Kidney (tissue), 22 donors: ENCODE measurements at places on chromosomes 3 and 15. TPM values are rescaled to one million over a fixed set of nuclear protein-coding genes. Genes with fewer than 3 reads are reported as not detected.

DNA sequence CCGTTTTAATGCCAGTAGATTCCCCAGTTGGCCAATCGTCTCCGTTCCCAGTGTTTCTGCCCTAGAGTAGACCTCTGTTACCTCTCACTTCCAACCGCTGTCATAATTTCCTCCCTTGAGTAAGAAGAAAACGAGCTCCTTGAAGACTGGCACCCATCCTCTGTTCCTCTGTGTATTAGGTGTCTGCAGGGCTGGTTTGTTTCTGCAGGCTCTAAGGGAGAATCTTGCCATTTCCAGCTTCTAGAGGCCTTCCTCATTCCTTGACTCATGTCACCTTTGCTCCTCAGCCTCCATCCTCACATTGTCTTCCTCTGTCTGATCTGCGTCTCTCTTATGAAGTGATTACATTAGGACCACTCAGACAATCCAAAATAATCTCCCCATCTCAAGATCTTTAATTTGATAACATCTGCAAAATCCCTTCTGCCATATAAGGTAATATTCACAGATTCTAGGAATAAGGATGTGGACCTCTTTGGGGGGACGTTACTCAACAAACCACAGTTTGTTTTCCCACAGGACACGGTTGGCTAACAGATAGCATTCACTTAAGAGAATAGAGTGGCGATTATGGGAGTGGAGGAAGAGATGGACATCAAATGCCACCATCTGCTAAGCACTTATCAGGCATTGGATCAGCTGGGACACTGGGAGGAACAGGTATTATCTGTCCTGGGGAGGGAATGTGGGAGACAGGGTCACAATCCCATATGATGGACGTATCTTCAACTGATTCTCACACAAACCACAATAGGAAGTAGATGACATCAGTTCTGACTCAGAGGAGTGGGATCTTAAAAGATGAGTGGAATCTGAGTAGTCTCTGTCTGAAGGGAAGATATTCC is 17.1 kb downstream of the ARHGAP31 start:
- DNase-seq: no peak
- H3K27me3 ChIP-seq: no peaks in the 10 kb centered on the region
- no peaks in the 10 kb centered on the region for H3K4me1 ChIP-seq

DNA sequence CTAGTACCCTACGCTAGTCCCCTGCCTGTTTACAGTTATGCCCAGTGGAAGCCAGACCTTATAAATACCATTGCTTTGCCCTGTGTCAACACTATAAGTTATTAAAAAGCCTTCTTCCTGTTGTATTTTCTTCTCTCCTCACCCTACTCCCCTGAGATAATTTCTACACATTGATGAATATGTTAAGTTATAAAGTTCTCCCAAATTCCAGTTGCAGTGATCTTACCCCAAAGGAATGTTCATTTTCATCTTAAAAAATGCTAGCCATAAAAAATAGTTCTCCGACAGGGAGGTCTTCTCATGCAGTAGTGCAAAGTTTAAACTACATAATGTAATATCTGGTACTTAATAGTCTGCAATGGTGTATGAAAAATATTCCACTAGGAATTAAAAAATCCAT is 58.6 kb downstream of the MAP2K5 start:
- H3K27ac ChIP-seq: no peak overlapping the region
- H3K27me3 ChIP-seq: no peaks in the 10 kb centered on the region
- no peak overlapping the region for H3K4me3 ChIP-seq
- H3K4me1 ChIP-seq: no peaks in the 10 kb centered on the region
- no peaks in the 10 kb centered on the region for H3K36me3 ChIP-seq

GRCh38 chr15:76203346-76204108 is 107.7 kb downstream of the ETFA start:
- no peaks in the 10 kb centered on the region for H3K36me3 ChIP-seq
- no peak for DNase-seq
- H3K4me1 ChIP-seq: no peaks in the 10 kb centered on the region
- H3K27me3 ChIP-seq: no peaks in the 10 kb centered on the region
- H3K4me3 ChIP-seq: no peak overlapping the region
- no peak overlapping the region for H3K27ac ChIP-seq

GRCh38 chr15:68316061-68316804 is 38.7 kb downstream of the FEM1B start:
- no peak for DNase-seq
- no peaks in the 10 kb centered on the region for H3K4me1 ChIP-seq
- H3K27ac ChIP-seq: no peak overlapping the region

DNA sequence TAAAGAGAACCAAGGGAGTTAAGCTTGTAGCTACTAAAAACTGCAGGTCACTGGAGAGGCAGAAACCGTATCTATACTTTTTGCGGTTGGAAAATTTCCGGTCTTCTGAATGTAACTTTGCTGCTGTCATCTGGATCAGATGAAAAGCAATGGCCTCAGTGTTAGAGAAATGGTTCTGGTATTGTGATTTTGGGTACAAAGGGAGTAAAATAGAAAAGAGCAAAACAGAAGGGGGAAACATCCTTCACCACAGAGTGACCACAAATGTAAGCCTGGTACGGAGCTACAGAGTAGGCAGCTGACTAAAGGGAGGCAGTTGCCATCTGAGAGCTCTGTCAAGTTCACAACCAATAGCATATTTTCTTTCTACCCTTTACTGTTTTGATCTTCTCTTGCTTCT is 5.6 kb downstream of the CD96 start:
- no peaks in the 10 kb centered on the region for H3K4me1 ChIP-seq
- H3K27me3 ChIP-seq: no peaks in the 10 kb centered on the region

DNA sequence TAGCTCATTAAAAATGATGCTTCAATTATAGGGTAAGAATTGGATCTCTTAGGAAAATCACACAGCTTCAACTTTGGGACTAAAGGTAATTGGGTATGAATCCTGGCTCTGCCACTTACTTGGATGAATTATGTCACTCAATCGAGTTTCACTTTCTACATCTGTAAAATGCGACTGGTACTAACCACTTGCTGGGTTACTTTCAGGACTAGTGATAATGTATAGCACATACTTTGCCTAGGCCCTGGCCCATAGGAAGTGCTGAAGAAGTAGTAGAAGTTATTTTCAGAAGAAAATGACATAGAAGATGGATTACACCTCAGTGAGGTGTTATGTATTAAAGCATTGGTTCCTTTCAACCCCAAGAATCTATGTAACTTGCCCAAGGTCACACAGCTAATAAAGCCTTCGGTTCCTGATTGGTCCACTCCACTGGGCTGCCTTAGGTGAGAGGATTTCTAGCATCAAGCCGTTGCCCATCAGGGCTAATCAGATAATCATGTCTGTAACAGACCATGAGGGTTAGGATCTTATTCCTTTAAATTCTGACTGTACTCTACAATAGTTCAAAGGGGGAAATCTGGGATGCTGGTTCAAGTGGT is 29.4 kb upstream of the AP4E1 start:
- no peak for DNase-seq
- H3K4me1 ChIP-seq: peaks cover 13% of the 10 kb centered on the region
- no peaks in the 10 kb centered on the region for H3K36me3 ChIP-seq

GRCh38 chr3:69385723-69386555 is at the start of gene FRMD4B:
Gene FRMD4B (minus strand): TSS chr3:69386088. CDS start chr3:69385989, 99 bp downstream.
- H3K4me3 ChIP-seq: peak within 1 kb of the TSS; percentile 48
- peak; percentile 76 for DNase-seq
- H3K27me3 ChIP-seq: peaks cover 2% of the 10 kb centered on the region
- peak within 1 kb of the TSS; percentile 85 for H3K27ac ChIP-seq
- H3K36me3 ChIP-seq: no peaks in the 10 kb centered on the region
- H3K4me1 ChIP-seq: peaks cover 5% of the 10 kb centered on the region

- no peak overlapping the region for H3K4me3 ChIP-seq
- peaks cover 5% of the 10 kb centered on the region for H3K4me1 ChIP-seq
- DNase-seq: peak; percentile 87
Observed at GRCh38 chr15:70323111-70323851, 225.6 kb upstream of the TLE3 start.

DNA sequence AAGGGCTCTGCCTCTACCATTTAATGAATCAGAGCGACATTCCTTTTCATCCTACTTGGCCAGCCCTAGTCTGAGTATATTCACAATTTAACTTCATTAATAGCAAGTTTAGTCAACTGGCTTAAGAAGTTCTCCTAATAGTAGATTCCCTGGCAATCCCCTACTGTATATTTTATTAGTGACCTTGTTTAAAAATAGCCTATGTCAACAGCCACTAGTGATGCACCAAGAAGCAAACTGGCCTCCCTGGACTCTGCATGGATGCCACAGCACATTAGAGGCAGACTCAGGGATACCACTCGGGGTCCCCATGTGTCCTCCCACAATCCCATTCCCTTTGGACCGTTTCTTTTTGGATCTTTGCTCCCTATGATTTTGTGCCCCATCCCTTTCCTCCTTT is 83.6 kb downstream of the THSD4 start:
- H3K27me3 ChIP-seq: no peaks in the 10 kb centered on the region
- peaks cover 3% of the 10 kb centered on the region for H3K4me1 ChIP-seq
- H3K36me3 ChIP-seq: no peaks in the 10 kb centered on the region
- H3K27ac ChIP-seq: no peak overlapping the region
- H3K4me3 ChIP-seq: no peak overlapping the region

GRCh38 chr15:51119120-51119519 is 24.4 kb upstream of the TNFAIP8L3 start:
- H3K27ac ChIP-seq: no peak overlapping the region
- H3K36me3 ChIP-seq: no peaks in the 10 kb centered on the region
- no peak for DNase-seq
- H3K27me3 ChIP-seq: no peaks in the 10 kb centered on the region
- no peaks in the 10 kb centered on the region for H3K4me1 ChIP-seq

The CCRL2 gene
- total RNA-seq: 2.8 TPM

The ACY1 gene
- total RNA-seq: 68.1 TPM

The SUCNR1 gene
- total RNA-seq: 7.3 TPM

The CCDC12 gene
- 59.7 TPM for total RNA-seq

The LPP gene
- 233 TPM for total RNA-seq

The GOLGA6L7 gene
- not detected for total RNA-seq
